CD4-positive, alpha-beta T cell treated with Interleukin-4 for 1 hour (primary cell): ENCODE measurements at places on chromosomes 13 and 19.

GRCh38 chr19:56848166-56848565 lies 7.6 kb upstream of the PEG3 start:
- no peak for DNase-seq

- no peak for DNase-seq
Observed at GRCh38 chr19:14554382-14554812, 17.5 kb downstream of the NDUFB7 start.

- DNase-seq: no peak
Observed at GRCh38 chr19:3403489-3404323, 37.3 kb downstream of the NFIC start.

- DNase-seq: no peak
Observed at GRCh38 chr13:39385154-39385553, 217.8 kb downstream of the LHFPL6 start.

- no peak for DNase-seq
Observed at GRCh38 chr13:22198001-22198400, 527.1 kb downstream of the FGF9 start.

DNA sequence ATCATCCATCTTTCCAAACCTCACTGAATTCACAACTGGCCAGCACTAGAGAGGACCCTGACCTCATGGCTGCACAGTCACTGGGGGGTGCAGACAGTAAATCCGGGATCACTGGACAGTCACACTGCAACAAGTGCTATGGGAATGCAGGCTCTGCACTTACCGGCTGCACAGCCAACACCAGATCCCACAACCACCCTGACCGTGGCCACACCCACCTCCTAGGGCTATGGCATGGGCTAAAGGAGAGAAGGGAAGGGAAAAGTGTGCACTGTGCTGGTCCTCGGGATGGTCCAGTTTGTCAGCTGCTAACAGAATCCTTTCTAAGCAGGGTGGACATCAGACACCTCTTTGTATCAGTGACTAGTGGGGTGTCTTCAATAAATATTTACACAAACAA lies 118.2 kb downstream of the MIPEP start:
- DNase-seq: no peak
